Mammary microvascular endothelial cell (primary cell): ENCODE measurements at places on chromosomes 5 and 9. TPM values are rescaled to one million over a fixed set of nuclear protein-coding genes. Genes with fewer than 3 reads are reported as not detected.

C9orf43 gene
- total RNA-seq: 0.13 and 0.39 TPM in 2 replicates

FIBCD1 gene
- not detected in 2 replicates for total RNA-seq

PDE8B gene
- not detected in 2 replicates for total RNA-seq

PTGR1 gene
- 53.3 and 54.8 TPM in 2 replicates for total RNA-seq
